ENCODE measurements at places on chromosomes 12 and 14.

- H3K36me3 ChIP-seq = peaks cover 33% of the 10 kb centered on the region
- no peak overlapping the region for H3K4me3 ChIP-seq
- H3K27me3 ChIP-seq = no peaks in the 10 kb centered on the region
- peaks cover 4% of the 10 kb centered on the region for H3K4me1 ChIP-seq
These were observed 5.8 kb upstream of the PUS1 start for GRCh38 chr12:131923260-131923659.

DNA sequence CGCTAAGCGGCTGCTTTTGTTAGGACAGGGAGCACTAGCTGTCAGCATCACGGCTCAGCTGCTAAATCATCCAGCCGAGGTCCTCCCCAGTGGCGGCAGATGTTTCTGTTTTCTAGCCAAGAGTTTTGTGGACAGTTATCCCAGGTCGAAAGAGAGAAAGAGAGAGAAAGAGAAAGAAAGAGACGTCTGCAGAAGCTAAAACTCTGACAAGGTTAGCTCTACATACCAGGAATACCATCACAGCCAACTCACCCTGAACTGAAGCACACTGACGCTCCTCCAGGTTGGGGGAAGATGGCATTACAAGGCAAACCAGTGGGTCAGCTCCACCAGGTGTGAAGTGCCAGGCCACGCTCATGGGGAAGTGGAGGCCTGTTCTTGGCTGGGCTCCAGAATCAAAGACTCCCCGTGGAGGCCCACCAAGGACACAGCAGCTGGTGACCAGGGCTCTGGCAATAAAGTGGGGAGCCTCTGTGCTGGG is 64.9 kb upstream of the DICER1 start:
- peak; percentile 50 for DNase-seq
- H3K4me1 ChIP-seq = peaks cover 44% of the 10 kb centered on the region
- H3K27me3 ChIP-seq = peaks cover 8% of the 10 kb centered on the region
- H3K4me3 ChIP-seq = no peak overlapping the region
- H3K36me3 ChIP-seq = peaks cover 30% of the 10 kb centered on the region

- no peak overlapping the region for H3K27ac ChIP-seq
- H3K4me1 ChIP-seq = peaks cover 5% of the 10 kb centered on the region
- H3K36me3 ChIP-seq = peaks cover 9% of the 10 kb centered on the region
- no peaks in the 10 kb centered on the region for H3K27me3 ChIP-seq
- H3K4me3 ChIP-seq = no peak overlapping the region
- DNase-seq = no peak
These were observed 20.1 kb downstream of the RACGAP1 start for GRCh38 chr12:50005175-50005574.

DNA sequence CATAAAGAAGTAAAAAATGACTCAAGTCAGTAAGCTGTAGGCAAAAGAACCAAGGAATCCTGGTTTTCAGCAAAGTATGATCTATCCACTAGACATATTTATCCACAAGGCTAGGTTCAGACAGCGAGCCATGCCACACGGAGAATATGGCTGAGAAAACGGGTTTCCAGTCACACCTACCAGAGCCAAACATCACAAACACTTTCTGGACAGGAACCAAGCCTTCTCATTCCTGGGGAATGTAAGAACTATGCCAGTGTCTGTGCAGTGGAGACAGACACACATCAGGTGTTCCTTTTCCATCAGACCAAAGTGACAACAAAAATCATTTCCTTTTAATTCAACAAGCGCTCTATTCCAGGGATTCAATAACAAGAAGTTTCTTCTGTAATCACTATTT is 41.1 kb downstream of the AREL1 start:
- H3K36me3 ChIP-seq = peaks cover 90% of the 10 kb centered on the region
- H3K4me3 ChIP-seq = no peak overlapping the region
- peak overlapping the region; percentile 54 for H3K27ac ChIP-seq
- DNase-seq = peak; percentile 43

DNA sequence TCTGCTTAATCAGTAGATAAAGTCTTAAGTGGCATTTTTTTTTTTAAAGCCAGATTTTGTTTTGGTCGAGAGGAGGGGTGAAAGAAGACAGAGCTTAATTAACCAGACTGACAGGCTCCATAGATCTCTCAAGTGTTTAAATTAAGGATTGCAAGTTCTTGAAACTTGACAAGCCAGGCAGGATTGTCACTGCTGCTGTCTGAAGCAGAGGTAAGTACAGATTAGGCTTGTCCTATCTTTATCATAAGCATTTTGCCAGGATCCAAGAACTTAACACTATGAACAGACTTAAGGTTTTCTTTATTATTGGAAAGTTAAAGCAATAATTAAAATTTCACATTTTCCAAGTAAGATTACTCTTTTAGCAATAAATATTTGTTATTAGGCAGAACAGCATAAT is 179.6 kb upstream of the LMO3 start:
- no peak overlapping the region for H3K27ac ChIP-seq
- no peaks in the 10 kb centered on the region for H3K36me3 ChIP-seq
- DNase-seq = no peak
- H3K4me1 ChIP-seq = no peaks in the 10 kb centered on the region
- no peak overlapping the region for H3K4me3 ChIP-seq

GRCh38 chr12:114442578-114442977 is 36.6 kb upstream of the TBX5 start:
- H3K27ac ChIP-seq = no peak overlapping the region
- no peaks in the 10 kb centered on the region for H3K36me3 ChIP-seq
- peaks cover 8% of the 10 kb centered on the region for H3K4me1 ChIP-seq
- H3K4me3 ChIP-seq = no peak overlapping the region

DNA sequence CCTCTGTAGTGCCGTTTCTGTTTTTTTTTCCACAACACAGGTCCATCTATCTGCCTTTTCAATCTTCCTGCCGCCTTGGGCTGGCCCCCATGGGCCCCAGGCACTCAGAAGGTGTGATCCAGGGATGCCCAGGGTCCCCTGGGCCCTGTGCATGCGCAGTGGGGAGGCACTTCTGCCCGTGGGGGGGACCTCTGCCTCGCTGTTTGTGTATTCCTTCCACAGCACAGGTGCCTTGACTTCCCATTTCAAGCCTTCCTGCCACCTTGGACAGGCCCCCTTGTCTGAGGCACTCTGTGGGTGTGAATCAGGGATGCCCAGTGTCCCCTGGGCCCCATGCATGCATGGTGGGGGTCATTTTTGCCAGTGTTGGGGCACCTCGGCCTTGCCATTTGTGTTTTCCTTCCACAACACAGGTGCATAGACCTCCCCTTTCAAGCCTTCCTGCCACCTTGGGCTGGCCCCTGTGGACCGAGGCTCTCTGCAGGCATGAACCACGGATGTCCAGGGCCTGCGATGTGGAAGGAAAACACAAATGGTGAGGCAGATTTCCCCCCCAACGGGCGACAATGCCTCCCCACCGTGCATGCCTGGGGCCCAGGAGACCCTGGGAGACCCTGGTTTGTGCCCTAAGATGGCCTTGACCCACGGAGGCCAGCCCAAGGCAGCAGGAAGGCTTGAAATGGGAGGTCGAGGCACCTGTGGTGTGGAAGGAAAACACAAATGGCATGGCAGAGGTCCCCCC is 366.5 kb downstream of the ALG10 start:
- H3K27me3 ChIP-seq = no peaks in the 10 kb centered on the region
- DNase-seq = no peak
- no peak overlapping the region for H3K4me3 ChIP-seq
- no peaks in the 10 kb centered on the region for H3K36me3 ChIP-seq
- no peaks in the 10 kb centered on the region for H3K4me1 ChIP-seq
- no peak overlapping the region for H3K27ac ChIP-seq

GRCh38 chr14:69059658-69060623 is 80.8 kb upstream of the ACTN1 start:
- no peaks in the 10 kb centered on the region for H3K27me3 ChIP-seq
- DNase-seq = peak; percentile 100
- H3K4me3 ChIP-seq = no peak overlapping the region
- peak overlapping the region; percentile 66 for H3K27ac ChIP-seq
- peaks cover 68% of the 10 kb centered on the region for H3K36me3 ChIP-seq

DNA sequence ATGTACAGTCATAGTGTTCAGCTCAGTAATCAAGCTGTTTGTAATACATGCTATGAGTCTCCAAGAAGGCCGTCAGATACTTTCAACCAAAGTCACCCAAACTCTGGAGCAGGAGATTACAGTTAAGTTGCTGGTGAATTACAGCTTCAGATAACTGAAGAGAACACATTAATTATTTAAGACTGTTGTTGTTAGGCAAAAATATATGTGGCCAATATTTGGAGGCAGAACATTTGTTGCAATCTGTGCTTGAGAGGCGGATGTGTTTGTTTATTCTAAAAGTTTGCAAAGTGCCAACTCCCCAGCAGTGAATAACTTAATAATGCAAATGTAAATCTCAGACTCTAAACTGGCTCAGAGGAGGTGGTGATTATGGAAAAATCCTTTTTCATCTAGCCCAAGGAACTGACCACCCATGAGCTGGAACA is 300.7 kb upstream of the TBX3 start:
- no peaks in the 10 kb centered on the region for H3K36me3 ChIP-seq
- no peak overlapping the region for H3K27ac ChIP-seq
- peak; percentile 84 for DNase-seq

DNA sequence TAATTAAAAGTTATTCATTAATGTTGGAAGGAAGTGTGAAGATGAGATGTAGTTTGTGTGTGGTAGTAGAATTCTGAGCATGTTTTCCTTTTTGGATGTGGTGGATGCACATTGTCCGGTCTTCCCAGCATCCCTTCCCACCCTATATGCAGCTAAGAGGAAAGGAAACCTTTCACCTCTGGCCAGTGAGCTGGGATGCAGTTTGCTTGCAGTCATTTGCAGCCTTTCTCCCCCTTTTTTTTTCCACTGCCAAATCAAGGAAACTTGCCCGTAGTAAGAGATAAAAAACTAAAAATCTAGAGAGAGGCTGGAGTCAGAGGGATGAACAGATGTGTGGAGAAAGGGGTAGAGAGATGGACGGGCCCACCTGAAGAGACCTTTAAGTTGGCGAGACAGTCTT is 72.5 kb upstream of the SLC38A2 start:
- H3K27me3 ChIP-seq = no peaks in the 10 kb centered on the region
- no peaks in the 10 kb centered on the region for H3K36me3 ChIP-seq
- H3K4me1 ChIP-seq = peaks cover 4% of the 10 kb centered on the region
- no peak overlapping the region for H3K4me3 ChIP-seq
- H3K27ac ChIP-seq = no peak overlapping the region

GRCh38 chr12:47317175-47317915 is 237.6 kb upstream of the AMIGO2 start:
- H3K27ac ChIP-seq = no peak overlapping the region
- H3K27me3 ChIP-seq = no peaks in the 10 kb centered on the region
- no peaks in the 10 kb centered on the region for H3K4me1 ChIP-seq
- no peak for DNase-seq
- H3K4me3 ChIP-seq = no peak overlapping the region

DNA sequence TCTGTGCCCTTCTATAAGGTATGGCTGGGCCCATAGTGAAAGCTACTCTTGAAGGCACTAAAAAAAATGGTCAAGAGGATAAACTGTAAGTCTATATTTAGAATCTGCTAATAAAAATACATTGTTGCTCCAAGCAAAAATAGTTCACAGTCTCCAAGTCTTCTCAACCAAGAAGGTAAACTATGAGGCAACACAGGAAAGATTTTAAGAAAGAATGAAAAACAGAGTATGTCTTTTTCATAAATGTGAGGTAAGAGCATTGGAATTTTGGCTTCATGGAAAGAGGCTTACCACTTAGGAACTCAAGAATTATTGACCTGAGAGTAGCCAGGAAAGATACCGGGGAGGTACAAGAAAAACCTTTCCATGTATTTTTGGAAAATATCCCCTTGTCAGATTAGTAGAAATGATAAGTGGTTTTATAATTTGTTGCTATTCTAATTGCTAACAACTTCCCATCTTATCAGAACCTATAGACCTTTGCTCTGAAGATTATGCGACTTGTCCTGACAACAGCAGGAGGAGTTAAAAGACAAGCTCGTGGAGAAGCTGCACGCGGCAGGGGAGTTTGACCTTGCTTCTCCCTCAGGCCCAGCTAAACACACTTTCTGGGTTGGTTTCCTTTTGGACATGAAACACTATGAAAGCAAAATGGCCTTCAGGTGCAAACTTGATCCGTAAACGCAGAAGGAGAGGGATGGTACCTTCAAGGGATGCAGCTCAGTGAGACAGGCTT is 238.1 kb downstream of the FOXN3 start:
- peaks cover 18% of the 10 kb centered on the region for H3K36me3 ChIP-seq
- H3K27ac ChIP-seq = peak overlapping the region; percentile 33
- DNase-seq = peak; percentile 12
- peaks cover 3% of the 10 kb centered on the region for H3K4me1 ChIP-seq
- H3K4me3 ChIP-seq = no peak overlapping the region
- no peaks in the 10 kb centered on the region for H3K27me3 ChIP-seq

Data from mesenchymal stem cell (in vitro differentiated cells and primary cell).